Heart left ventricle (tissue), 16 donors: ENCODE measurements at places on chromosomes 16 and 17. TPM values are rescaled to one million over a fixed set of nuclear protein-coding genes. Genes with fewer than 3 reads are reported as not detected.

DNA sequence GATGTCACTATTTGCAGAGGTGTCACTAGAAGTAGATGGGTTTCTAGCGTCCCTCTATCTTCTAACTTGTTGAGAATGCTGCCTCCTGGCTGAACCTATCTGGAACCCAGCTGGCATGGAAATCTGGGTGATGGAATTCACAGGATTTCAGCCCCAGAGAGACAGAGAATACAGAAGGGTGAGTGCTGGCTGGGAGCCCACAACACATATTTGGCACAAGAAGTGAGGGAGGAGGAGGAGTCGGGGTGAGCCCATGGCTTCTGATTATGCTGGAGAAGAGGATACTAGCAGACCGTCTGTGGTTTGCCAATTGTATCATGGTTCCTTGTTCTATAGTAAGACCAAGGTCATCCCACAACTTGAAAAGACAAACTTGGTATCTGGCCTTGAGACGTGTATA is 557.8 kb upstream of the SALL1 start:
- no peak for DNase-seq

SOX8 gene
- total RNA-seq, result 0.91 TPM

SMIM5 gene
- 8.6 TPM for total RNA-seq

GCGR gene
- total RNA-seq, result not detected

ALOX15 gene
- 0.29 TPM for total RNA-seq
